CD4-positive, alpha-beta T cell treated with Interleukin-6 at 100 ng/mL for 8 hours (primary cell): ENCODE measurements at places on chromosomes 1 and 21.

DNA sequence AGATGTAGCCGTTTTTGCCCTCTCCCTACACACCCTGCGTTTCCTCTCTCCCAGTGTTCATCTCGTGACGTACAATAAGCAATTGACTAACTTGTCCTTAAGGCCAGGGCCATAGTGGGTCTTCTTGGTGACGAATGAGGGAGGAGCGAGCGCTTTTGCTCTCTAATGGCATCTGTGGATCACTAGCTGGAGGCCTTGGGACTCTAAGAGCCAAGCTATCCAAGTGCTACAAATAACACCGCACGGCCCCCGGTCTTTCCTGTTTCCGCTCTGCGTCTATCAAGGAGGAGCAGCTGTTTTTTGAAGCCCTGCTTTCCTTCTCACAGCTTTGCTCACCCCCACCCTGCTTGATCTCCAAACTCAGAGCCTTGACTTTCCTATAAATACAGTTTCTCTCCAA lies 25.2 kb downstream of the EVA1C start:
- DNase-seq = no peak

DNA sequence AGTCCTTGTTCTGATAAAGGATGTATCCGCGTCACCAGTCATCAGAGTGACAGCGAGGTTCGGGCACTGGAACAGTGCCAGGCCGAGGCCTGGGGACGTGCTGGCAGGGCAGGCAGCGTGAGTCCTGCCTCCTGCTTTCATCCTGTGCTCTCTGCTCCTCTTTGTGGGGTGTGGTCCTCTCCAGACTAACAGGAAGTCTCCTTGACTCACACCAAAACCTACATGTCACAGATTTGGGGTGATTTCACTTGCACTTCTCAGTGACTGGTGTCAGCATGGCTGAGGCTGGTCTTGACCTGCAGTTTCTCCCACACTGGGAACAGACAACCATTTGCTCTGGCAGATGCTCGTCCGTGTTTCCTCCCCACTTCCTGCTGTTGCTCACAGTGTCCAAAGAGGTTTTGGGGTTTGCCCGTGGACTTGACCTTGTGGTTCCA lies 8.8 kb upstream of the NLRP3 start:
- peak; percentile 86 for DNase-seq

DNA sequence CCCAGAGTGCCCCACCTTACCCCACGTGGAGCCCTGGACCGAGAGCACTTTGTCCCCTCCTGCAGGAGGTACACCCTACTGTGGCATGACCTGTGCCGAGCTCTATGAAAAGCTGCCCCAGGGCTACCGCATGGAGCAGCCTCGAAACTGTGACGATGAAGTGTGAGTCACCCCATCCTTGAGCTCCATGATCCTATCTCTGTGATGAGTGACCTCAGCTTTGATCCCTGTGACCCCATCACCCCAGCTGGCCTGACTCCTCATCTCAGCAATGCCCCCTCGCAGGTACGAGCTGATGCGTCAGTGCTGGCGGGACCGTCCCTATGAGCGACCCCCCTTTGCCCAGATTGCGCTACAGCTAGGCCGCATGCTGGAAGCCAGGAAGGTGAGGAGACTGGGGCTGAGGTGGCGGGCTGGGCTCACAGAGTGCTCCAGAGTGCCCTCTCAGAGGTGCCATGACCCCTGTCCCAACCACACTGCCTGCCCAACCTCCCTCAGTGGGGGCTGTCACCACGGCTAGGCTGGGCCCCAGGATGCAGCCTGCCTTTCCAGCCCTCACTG lies 16.2 kb upstream of the MPL start:
- DNase-seq = no peak

- DNase-seq = no peak
These were observed 7.9 kb upstream of the RAB7B start for GRCh38 chr1:206011057-206011456.

DNA sequence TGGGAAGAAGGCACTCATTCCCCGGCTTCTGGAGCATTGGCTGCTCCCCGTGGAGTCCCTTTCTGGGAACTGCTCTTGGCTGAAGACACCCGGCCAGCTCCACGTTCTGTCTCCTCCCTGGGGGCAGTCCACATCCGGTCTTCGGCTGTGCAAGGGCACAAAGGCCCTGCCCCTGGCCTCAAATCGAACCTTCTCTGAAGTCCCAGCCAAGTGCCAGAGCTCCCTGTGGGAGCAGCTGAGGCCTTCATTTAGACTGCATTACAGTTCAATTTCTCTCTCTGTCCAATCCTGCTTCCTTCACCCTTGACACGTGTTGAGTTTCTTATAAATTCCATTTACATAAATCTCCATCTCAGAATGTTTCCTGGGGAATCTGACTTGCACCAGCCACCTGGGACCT lies 132.9 kb upstream of the POU3F1 start:
- no peak for DNase-seq

DNA sequence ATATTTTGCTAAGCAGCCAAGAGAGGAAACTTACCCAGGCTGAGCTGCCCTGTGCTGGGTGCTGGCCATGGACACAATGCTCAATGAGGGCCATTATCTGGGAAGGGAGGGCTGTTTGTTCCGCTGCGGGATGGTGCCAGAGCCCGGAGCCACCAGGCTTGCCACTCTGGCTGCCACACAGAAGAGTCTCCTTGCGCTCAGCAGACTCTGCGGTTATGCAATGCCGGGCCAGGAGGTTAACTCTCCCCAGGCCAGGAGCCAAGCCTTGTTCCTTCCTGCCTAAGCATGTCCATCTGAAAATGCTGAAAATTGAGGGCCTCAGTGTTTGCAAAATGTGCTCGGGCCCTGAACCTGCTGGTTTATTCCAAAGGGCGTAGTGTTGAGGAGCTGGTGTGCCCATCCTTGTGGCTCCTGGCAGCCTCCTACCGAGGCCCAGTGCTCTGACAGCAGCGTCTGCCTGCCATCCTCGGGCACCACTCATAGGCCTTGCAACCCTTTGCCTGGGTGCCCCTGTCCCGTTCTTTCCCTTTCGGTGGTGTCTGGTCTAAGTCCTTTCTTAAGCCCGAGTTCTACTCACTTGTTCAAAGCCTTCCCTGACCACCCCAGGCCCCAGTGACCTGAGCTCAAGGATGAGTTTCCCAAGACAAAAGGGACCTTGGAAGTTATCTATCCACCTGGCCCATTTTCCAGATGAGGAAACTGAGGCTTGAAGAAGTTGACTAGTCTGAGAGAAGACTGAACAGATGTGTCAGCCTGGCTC lies 133.8 kb upstream of the EDN2 start:
- DNase-seq = no peak

DNA sequence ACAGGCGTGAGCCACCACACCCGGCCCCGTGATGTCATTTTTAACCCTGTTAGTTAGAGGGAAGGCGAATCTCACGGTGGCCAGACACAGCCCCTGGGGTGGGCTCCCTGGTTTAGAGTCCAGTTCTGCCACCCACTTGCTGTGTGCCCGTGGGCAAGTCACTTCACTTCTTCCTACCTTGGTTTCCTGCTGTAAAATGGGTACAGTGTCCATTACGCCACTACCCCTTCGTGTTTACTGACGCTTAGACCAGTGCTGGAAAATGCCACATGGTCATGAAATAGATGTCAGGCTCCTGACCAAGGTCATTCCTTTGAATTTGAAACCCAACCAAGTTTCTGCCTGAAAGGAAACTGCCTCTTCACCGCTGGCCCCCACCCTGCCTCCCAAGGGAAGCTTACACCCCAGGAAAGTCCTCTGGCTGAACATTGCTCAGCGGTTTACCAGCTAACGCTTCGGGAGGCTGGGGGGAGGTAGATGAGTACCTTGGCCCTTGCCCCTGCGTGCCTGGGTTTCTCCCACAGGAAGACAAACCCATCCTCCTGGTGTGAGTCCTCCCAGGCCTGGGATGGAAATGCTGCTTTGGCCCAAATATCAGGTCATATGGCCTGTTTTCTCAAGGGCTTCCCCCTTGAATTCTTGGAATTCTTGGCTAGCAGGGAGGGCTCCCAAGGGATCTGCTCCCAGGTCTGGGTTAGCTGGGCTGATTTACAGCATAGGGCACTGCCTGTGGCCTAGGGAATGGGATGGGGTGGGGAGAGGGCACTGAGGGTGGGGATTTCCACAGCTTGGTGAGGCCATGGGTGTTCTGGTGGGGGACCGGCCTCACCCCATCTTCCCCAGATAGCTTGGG lies 7.6 kb upstream of the AADACL4 start:
- no peak for DNase-seq

DNA sequence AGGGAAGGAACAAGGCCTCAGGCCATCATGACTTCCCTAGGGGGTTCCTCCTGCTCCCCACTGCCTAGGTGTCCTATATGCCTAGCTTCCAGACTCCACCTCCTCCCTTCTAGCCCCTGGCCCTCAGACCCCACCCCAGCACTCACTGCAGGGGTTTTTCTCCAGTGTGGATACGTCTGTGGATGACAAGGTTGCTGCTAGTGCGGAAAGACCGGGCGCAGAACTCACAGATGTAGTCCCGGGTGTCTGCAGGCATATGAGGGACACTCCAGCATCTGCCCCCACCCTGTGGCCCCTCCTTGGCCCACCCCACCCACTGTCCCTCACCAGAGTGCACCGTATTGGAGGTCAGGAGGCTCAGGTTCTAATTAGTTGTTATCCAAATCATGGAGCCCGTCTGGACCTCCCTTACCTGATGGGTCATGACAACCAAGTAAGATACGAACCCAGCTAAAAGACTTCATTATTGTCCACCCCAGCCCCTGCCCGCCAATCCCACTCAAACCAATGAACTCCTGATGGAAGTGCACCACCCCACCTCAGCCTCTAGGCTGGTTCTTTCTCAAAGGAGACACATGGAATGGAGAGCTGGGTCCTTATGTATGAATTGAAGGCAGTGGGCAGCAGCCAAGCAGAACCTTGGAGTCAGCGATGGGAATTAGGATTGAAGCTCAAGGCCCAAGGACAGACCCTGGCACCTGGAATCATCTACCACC lies 8.2 kb downstream of the ZNF692 start:
- no peak for DNase-seq

DNA sequence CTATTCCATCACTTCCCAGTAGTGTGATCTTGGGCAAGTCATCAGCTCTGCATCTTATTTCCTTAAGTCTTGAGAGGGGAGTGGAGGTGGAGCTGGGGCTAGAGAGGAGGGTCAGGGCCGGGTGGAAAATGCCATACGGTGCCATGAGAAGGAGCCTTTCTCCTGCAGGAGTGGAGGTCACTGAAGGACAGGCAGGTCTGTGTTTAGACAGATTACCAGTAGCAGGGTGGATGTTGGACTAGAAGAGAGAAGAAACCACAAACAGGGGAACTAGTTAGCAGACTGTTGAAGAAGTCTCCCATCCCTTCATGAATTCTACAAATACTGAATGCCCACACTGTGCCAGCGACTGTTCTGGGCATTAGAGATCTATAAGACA lies 13.9 kb upstream of the CPT2 start:
- DNase-seq = no peak

- DNase-seq = no peak
These were observed 1597.8 kb downstream of the PLA2G4A start for GRCh38 chr1:188426561-188426960.

DNA sequence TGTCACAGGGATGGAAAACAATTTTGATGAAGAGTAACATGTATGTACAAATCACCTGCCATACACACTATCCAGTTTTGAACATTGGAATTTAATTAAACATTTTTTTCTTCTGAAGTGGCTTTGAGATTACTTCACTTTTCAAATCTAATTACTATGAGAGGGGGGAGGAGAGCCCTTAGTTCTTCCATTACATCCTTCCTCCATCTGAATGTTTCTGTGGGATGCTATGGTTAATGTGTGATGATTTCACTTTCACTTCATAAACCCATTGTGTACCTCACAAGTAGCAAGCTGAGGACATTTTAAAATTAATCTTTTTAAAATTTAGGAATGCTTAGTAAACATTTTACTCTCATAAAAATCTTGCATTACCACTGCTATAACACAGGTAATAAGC lies 156.9 kb downstream of the RUNX1 start:
- no peak for DNase-seq

- no peak for DNase-seq
These were observed 66.2 kb downstream of the SCCPDH start for GRCh38 chr1:246790364-246790763.

GRCh38 chr1:43054961-43055360 lies 96.3 kb upstream of the SLC2A1 start:
- DNase-seq = no peak

GRCh38 chr1:35560256-35561225 lies 2.9 kb downstream of the NCDN start:
- no peak for DNase-seq

DNA sequence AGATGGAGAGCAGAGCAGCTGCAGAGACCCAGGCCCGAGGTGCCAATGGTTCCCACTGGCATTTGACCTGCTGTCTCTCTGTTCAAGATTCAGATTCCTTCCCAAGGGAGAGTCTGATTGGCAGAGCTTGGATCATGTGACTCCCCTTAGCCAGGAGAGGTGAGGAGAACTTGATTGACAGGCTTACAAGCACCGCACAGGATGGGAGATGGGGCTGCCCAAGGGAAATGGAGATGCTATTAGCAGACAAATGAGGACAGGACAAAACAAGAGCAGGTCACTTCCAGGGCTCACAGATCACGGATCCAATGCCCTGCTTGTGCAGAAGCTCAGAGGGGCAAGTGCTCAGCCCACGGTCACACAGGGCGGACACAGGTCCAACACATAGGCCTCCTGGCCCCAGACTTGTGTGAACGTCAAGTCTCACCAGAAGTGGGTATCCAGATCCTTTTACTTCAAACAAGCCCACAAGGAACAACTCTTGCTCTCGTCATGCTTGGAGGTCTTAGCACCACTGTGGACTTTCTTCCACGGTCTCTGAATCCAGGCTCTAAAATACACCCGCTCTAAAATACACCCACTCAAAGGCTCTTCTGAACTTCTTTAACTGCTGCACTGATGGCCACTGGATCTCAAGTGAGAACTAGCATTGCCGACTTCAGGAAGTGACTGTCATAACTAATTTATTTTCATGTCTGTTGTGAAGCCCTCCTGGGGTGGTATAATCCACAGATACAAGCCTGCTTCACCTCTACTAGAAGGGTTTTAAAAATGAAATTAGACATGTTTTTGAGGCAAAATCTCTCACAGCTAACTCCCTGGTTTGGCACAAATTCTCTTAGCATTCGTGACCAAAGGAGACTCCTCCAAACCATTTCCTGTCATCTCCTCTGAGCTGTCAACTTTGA lies 274.9 kb downstream of the RRAGC start:
- DNase-seq = no peak

DNA sequence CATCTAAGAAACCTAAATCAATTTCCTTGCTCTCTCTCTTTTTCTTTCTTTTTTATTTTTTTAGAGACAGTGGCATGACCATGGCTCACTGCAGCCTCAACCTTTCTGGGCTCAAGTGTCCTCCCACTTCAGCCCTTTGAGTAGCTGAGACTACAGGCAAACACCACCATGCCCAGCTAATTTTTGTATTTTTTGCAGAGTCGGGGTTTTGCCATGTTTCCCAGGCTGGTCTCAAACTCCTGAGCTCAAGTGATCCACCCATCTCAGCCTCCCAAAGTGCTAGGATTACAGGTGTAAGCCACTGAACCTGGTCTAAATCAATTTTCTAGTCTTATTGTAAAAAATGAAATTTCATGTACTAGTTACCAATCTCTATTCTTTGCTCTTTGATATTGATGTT lies 108.9 kb downstream of the LHX8 start:
- DNase-seq = no peak

GRCh38 chr1:203305809-203306088 lies 430 bp downstream of the BTG2 start:
- DNase-seq = no peak

- DNase-seq = no peak
These were observed 4.1 kb upstream of the AGTRAP start for GRCh38 chr1:11731691-11732283.

GRCh38 chr1:70486676-70487458 lies 75.8 kb downstream of the CTH start:
- no peak for DNase-seq

- no peak for DNase-seq
These were observed 33.8 kb downstream of the RSPH1 start for GRCh38 chr21:42461881-42462877.

GRCh38 chr1:58732087-58732775 lies 32.4 kb upstream of the MYSM1 start:
- DNase-seq = no peak
